RWPE1 (cell line): ENCODE measurements at places on chromosomes 2 and 18.

DNA sequence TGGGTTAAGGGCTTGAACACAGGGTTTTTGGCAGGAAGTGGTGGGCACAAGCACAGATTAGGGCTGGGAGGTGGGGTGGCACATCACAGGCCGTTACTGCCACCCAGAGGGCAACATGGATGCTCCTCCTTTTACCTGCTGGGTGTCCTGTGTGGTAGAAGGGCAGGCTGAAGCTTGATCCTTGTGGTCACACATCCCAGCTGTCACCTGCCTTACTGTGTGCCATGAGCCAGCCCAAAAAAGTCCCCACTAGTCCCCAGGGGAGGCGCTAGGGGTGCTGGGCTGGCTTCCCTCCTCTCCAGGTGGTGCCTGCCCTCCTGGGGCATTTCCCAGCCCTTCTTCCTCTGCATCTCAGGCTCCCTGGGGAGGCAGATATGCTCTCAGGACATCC lies 50.5 kb upstream of the ALPP start:
- DNase-seq, result no peak

DNA sequence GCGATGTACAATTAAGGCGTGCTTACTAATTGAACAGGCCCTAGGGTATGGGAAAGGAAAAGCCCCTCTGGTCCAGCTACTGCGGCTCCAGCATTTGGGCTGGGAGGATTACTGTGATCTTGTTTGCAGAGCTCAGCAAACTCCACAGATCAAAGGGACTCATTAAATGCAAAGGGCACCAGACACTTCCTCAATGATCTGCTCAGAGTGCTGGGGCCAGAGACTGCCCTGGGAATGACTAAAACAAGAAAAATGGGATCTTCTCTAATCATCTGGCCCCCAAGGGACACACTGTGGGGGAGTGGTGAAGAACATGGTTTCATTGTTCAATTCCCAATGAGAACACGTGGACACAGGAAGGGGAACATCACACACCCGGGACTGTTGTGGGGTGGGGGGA lies 85.0 kb downstream of the MARCHF4 start:
- DNase-seq, result no peak

GRCh38 chr2:236261452-236261851 lies 2.8 kb downstream of the ASB18 start:
- DNase-seq, result no peak

DNA sequence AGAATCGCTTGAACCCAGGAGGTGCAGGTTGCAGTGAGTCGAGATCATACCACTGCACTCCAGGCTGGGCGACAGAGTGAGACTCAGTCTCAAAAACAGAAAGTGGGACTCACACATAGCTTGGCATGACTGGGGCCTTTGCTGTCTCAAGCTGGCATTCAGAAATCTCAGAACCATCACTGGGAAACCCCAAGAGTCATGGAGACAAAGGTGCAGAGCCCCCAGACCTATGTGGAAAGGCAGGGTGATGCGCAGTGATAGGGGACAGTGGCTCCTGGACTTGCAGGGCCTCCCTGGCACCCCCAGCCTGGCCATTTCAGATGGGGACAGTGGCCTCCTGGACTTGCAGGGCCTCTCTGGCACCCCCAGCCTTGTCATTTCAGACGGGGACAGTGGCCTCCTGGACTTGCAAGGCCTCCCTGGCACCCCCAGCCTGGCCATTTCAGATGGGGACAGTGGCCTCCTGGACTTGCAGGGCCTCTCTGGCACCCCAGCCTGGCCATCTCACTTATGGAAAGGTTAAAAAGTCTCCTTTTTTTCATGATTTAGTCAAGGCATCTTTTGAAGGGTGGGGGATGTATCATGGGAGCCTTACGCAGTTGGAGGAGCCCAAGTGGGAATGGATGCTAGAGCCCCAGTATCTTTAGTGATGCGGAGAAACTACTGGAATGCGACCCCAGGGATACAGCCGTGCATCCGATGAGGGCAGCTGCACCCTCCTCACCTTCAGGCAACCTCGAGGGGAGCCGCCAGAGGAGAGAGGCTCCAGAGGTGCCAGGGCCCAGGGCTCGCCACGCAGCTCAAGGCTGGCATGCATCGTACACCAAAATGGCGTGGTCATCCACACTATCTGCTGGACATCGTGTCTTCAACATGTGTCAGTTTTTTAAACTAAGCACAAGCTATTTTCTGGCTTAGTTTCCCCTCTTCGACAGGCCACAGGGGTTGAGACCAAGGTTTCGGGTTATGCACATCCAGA lies 30.5 kb downstream of the ZNF516 start:
- DNase-seq, result no peak

DNA sequence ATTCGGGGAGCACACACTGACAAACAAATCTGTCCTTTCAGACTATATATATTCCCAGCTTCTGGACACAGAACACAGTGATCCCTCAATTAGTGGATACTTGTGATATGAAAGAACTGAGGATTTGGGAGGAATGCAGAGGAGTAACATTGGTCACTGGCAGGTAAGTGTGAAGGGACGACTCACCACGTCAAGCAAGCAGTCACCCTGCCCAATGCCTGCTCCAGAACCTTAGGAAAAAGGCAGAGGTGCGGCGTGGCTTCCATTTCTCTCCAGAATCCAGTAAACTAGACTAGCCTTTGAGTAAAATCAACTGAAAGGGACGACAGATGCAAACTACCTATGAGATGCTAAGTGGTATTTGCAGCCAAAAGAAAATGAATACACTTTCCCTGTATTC lies 1.1 kb downstream of the CCDC93 start:
- DNase-seq, result peak; percentile 8

DNA sequence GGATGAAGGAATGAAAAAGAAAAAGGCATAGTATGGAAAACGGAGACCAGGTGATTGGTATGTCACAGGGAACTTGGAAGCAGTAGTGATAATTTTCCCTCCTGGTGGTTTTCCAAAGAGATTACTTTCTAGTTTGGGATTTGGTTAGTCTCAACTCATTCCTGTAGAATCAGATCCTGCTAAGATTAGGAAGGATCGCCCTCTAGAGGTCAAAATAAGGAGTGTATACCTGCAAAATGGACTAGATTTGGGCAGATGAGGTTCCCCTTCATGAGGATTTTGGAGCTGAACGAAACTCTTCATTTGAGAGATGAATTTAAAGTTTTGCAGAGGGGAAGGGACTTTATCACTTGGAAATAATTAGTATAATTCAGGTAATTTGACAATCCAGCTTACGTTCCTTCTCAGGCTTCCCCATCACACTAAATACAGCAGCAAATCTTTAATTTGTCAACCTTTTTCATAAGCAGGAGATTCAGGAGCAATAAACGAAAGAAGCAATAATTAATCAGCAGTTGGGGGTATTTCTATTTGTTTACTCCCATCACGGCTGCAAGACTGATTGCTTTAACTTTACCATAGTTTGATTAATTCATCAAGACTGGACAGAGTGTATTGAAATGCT lies 65.2 kb downstream of the CCDC195 start:
- peak; percentile 59 for DNase-seq

DNA sequence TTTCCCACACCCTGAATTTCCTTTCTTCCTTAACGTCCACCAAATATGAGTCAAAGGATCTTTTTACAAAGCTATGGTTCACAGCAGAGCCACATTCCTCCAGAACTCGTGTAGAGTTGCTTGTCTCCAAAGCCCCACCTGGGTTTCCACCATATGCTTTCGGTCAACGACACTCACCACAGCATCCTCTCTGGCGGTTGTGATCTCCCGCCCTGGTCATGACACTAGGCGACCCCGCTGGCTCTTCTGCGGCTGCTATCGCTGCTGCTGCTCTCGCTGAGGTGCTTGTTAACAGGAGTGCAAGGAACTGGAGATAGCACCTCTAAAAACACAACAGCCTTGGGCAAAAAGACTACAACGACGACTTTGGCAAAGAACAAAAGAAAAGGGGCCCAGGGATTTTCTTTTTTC lies 340 bp downstream of the SLC40A1 start:
- no peak for DNase-seq

- no peak for DNase-seq
Measured at GRCh38 chr2:152352616-152353015, 17.6 kb downstream of the FMNL2 start.

DNA sequence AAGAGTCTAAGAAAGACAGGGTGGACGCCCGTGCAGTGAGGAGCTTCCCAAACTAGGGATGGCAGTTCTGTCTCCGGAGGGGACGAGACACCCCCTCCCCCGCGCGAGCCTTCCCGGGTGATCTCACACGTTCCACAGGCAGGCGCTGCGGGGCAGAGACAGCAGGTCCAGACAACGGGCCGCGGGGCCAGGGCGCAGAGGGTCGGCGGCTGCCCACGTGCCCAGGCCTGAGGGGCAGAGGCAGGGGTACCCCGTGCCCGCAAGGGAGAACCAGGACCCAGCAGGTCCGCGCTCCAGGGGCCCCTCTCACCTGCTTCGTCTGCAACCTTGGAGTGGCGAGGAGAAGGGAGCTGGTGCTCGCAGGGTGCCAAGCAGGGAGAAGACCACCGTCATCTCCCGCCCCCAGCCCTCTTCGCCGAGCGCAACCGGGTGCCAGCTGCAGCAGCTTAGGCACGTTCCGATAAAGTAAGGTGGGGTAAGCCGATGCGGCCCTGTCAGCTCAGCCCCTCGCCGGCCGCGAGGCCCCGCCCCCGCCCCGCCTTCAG lies at the start of gene GPR155:
TSS of gene GPR155 (minus strand) at position 467 of the 545 bp plus-strand sequence. CDS start 5,073 bp downstream, outside the sequence.
- DNase-seq, result peak; percentile 28

- no peak for DNase-seq
Measured at GRCh38 chr2:170822290-170823087, 5.8 kb downstream of the GAD1 start.

- no peak for DNase-seq
Measured at GRCh38 chr18:22734791-22735627, 198.1 kb upstream of the RBBP8 start.

DNA sequence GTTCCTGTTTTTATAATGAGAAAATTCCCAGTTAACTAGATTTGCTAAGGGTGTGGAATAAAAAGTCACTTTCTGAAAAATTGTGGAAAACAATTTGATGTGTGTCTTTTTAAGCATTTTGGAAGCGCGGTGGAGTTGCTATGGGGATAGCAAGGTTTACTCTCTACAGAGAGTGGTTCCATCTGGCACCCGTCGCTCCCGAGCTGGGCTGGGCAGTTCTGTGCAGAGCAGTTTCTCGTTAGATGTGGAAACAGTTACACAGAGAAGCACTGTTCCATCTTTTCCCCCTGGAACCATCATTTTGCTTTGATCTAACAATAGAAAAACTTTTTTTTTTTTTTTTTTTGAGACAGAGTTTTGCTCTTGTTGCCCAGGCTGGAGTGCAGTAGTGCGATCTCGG lies 17.4 kb downstream of the LDLRAD4 start:
- no peak for DNase-seq

- DNase-seq, result no peak
Measured at GRCh38 chr18:77323640-77324299, 74.1 kb downstream of the GALR1 start.

GRCh38 chr2:29398384-29399237 lies 283.4 kb downstream of the CLIP4 start:
- no peak for DNase-seq

- no peak for DNase-seq
Measured at GRCh38 chr18:71995904-71996465, 548.2 kb downstream of the CBLN2 start.

- peak; percentile 13 for DNase-seq
Measured at GRCh38 chr18:62325806-62326645, 916 bp downstream of the TNFRSF11A start.

- no peak for DNase-seq
Measured at GRCh38 chr2:192416060-192416459, 221.3 kb upstream of the TMEFF2 start.

- no peak for DNase-seq
Measured at GRCh38 chr2:162826921-162827320, 11.6 kb downstream of the KCNH7 start.

GRCh38 chr2:193523662-193524061 lies 1328.9 kb upstream of the TMEFF2 start:
- no peak for DNase-seq

- DNase-seq, result no peak
Measured at GRCh38 chr2:237879058-237879430, 19.6 kb downstream of the RAMP1 start.

DNA sequence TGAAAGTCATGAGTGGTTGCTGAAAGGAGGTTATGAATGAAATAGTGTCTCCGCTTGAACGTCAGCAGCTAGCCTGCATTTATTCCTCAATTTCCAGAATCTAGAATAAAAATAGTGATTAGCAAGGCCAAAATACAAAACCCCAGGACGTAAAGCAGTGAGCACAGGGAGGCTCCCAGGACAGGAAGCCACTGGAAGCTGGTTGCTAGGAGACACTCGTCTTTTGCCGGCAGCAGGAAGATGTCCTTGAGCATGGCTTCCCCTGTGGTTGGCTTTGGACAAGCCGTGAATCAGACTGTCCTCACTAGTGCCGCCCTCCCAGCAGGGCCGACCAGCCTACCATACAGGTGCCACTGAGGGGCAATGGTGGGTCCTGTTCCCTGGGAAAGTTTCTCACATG lies 374.4 kb downstream of the MTX2 start:
- no peak for DNase-seq

DNA sequence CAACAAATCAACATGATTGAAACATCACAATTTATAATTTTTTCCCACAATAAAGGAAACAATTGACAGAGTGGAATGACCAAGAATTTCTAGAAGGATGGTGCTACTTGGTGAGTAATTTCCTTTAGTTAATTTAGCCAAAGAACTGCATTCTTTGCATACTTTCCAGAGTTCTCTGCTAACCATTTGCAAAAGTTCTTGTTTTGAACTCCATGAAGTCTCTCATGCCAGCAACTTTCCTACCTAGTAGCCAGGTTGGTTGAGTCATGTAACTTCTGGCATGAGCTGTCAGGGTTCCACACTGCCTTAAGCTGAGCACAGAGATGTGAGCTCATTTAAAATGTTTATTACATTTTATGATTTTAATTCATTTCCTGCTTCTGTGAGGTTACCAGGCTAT lies 539.6 kb downstream of the PID1 start:
- peak; percentile 64 for DNase-seq

GRCh38 chr2:205001300-205001966 lies 456.2 kb downstream of the PARD3B start:
- DNase-seq, result no peak

GRCh38 chr2:173271135-173271534 lies 83.5 kb upstream of the CDCA7 start:
- DNase-seq, result no peak

- DNase-seq, result peak; percentile 83
Measured at GRCh38 chr2:223465793-223466192, 136.4 kb downstream of the SCG2 start.

- DNase-seq, result no peak
Measured at GRCh38 chr2:1147873-1148612, 197.4 kb downstream of the SNTG2 start.
